ENCODE measurements at places on chromosomes 13 and 19.

GRCh38 chr13:26880735-26881134 is 120.1 kb upstream of the GPR12 start:
- DNase-seq = no peak

GRCh38 chr13:50485979-50486935 is 357.2 kb downstream of the DLEU7 start:
- DNase-seq = no peak

DNA sequence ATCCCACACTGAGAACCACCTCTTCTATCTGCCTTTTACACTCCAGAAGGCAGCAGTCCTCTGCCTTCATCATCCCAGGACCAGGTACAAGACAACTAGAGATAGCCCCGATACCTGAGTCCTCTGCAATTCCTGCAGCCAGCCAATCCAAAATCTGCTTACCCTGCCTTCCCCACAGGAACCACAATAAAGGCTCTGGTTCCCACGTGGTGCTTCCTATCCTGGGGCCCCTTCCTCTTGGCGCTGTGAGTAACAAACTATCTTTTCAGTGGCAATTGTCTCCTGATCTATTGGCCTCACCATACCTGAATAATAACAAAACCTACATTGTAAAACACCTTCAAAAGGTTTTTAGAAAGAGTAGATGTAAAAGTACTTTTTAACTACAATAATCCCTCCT is 63.1 kb downstream of the ZDHHC20 start:
- no peak for DNase-seq

- DNase-seq = no peak
These were observed 831 bp upstream of the CBARP start for GRCh38 chr19:1238369-1239303.

- DNase-seq = no peak
These were observed 1514.7 kb upstream of the MIR17HG start for GRCh38 chr13:89832827-89833226.

Measured in WERI-Rb-1 (cell line).